ENCODE measurements at places on chromosomes 5 and 9. TPM values are rescaled to one million over a fixed set of nuclear protein-coding genes. Genes with fewer than 3 reads are reported as not detected.

The IFNW1 gene
- not detected for polyA plus RNA-seq

The SNX18 gene
- 10.4 TPM for polyA plus RNA-seq

The INSL4 gene
- polyA plus RNA-seq = not detected

The FIBCD1 gene
- not detected for polyA plus RNA-seq

The FAM200C gene
- polyA plus RNA-seq = 5.3 TPM

The MSX2 gene
- polyA plus RNA-seq = 0.37 TPM

- no peak for DNase-seq
Measured at GRCh38 chr5:108620516-108620915, 127.2 kb upstream of the FER start.

DNA sequence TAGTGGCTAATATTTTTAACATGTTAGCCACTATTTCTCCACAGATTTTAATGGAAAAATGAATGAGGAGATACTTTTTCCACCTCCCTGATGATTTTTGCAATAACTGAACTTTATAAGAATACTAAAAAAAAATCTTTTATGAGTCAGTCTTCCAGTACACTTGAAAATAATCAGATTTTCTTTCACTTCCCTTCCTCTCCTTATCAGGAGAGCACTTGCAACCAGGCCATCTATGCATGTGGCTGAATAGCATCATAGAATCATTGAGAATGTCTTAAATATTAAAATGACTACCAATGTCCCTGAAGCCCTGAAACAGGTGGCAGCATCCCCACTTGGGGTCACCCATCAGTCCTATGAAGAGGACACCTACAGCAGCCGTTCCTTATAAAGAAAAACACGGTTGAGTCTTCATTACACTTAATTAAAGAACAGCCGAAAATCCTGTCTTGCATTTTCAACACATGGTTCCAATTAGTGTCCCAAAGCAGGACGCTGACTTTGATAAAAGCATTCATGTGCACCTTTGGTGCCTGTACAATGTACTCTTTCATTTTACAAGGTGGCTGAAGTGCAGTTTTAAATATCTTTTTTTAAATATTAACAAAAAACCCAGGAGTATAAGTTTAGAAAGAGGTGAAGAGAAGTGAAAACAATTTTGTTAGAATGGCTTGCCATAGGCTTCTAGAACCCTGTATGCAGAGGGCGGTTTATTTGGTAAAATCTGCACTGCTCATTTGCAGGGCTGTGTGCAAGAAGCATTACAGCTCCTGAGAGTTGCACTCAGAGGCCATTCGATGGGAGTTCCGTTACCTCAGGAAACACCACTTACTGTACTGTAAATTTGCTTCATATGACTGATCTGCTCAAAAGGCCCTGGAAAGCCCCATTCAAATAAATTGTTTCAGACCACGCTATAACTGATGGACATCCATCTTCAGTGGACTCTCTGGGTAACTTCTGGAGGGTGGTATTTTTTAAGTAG lies 106.9 kb upstream of the VCAN start:
- no peak for DNase-seq

DNA sequence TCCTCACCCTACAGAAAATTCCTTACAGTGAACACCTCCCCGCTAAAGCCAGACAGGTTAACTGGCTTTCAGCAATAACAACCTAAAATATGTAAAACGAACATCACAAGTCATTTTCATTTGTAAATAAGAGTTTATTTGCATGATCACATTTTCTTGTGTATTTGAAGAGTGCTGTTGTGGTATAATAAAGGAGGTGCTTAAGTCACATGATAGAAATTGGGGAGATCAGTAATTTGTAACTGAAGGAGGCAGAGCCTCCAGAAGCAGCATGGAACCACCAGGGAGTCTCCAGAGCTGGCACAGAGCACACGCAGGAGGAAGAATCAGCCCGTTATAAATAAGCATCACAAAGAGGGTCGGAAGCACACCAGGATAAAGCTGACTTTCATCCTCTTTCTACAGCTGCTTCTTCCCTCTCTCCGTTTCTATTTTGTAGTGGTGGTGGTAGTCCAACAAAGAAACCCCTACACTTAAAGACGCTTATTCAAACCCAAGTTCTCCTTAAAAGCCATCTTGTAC lies 210.6 kb downstream of the MAPKAP1 start:
- no peak for DNase-seq

- no peak for DNase-seq
Measured at GRCh38 chr5:9852671-9853070, 222.5 kb upstream of the TAS2R1 start.

DNA sequence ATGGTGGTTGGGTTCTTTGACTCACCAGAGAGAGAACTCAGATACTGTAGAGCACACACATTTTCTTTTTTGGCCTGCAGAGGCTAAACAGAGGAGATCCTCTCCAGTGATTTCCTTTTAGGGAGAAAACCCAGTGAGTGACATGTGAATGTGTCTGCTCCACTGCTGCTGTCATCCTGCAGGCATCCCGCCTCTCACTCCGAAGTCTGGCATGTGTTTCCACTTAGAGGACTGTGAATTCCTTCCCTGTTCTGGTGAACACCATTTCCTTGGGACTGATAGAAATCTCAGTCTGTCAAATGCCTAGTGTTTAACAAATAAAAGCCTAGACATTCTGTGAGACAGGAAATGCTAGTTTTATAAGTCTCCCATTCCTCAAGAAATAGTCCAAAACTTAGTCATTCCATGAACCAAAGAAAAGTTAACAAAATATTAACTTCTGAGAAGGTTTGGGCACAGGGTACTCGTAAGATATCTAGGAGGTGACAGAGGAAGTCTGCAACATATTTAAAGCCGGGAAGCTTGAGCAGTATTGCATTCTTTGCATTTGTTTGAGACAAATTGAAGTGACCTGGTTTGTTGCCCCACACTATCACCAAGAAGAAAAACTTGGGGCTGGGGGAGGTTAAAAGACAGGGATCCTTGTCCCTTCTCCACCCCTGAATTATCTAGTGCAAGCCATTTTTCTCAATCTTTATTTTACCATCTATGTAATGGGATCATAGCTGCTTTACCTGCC lies 74.9 kb upstream of the NIPAL4 start:
- no peak for DNase-seq

DNA sequence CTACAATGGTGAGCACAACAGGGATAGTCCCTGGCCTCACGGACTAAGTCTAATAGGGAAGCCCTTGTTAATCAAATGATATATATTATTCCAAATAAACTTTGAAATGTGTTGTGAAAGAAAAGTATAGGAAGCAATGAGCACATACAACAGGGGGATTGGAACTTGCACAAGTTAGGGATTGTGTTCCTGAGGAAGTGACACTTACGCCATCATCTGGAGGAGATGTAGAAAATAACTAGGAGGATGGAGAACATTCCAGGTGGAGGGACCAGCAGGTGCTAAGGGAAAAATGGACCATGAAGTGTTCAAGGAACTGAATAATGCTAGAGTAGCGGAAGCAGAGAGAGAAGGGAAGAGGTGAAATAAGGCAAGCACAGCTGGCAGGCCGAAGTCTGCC lies 18.8 kb upstream of the RPS23 start:
- no peak for DNase-seq

DNA sequence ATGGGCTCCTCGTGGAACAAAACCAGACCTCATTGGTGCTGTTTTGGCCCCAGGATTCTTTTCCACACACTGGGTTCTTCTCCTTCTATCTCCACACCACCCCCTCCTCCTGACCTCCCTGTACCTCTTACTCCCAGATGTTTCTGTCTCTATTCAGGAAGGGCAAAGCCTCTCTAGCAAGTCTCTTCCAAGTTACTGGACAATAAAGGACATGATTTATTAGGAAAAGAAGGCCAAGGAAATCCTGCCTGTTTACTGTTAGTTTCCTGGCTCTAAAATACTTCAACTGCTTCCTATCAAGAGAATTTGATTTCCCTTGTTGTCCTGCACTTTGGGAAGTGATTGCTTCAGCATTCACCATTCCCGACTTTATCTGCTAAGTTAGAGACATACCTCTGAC lies 262.0 kb downstream of the SAXO1 start:
- DNase-seq = no peak

DNA sequence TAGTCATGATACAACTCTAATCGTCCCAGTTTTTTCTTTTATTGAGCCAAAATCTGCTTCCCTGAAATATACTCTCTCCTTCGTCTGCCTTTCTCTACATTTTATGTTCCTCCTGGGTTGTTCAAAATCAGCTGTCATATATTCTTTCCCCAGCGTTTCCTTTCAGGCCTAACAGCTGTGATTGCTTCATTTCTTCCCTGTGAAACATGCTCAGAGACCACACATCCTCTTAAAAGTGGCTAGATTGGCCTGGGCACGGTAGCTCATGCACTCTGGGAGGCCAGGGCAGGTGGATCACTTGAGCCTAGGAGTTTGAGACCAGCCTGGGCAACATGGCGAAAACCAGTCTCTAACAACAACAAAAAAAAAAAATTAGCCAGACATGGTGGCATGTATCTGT lies 25.1 kb downstream of the NFX1 start:
- no peak for DNase-seq

DNA sequence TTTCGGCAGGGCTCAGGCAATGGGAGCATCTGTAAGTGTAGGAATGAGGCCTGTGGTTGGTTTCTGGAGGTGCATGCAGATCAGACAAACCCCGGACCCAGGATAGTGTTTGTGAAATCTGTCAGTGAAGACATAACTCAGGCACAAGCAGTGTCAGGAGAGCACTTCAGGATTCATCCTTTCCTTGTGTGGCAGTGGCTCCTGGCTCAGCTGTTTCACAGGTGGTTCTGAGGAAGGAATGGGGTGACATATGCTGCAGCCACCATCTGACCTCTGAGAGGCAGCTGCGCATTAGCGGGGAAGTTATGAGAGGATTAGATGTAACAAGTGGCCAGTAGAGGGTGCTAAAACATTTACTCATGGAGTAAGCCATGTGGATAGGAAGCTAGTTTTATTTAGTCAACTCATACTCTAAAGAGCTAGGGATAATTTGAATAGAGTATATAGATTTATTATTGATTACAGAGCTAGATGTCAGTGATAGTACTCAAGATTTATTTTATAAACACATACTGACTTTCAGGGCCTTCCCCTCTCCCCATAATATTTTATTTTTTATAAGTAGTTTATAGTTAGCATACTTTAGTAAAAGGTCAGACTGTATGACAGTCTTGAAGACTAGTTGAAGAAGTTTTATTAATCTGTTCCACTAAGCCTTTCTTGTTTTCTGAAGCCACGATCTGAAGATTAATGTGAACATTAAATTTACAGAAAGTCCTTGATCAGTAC lies 28.4 kb downstream of the NNT start:
- DNase-seq = peak; percentile 91

- DNase-seq = no peak
Measured at GRCh38 chr9:87063871-87064270, 116.6 kb upstream of the GAS1 start.

All from kidney (tissue), 22 donors.